ENCODE measurements at places on chromosomes 6 and 20.
A peak's percentile ranks its signal among the peaks of the same experiment; 100 is the strongest.

GRCh38 chr6:157909282-157909664 is 72.4 kb upstream of the SYNJ2 start:
- no peak for DNase-seq

GRCh38 chr6:7264041-7264440 is 49.0 kb downstream of the SSR1 start:
- DNase-seq = no peak

GRCh38 chr6:15242937-15243614 is 2.8 kb upstream of the JARID2 start:
- DNase-seq = no peak

- no peak for DNase-seq
Observed at GRCh38 chr20:58194175-58194791, 34.2 kb downstream of the ANKRD60 start.

DNA sequence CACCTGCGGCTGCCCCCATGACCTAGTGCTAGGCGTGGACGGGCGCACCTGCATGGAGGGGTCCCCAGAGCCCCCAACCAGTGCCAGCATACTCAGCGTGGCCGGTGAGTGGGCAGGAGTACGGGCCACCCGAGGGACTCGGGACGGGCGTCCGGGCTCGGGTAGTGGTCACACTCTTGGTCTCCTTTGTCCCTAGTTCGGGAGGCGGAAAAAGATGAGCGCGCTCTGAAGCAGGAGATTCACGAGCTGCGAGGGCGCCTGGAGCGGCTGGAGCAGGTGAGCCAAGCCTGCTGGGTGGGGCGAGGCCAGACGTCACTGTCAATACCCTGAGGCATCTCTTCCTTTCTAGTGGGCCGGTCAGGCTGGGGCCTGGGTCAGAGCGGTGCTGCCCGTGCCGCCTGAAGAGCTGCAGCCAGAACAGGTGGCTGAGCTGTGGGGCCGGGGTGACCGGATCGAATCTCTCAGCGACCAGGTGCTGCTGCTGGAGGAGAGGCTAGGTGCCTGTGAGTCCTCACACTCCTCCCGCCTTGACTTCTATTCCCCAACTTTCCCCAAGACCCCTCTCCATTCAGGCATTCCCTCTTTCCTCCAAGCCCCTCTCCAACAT is 2.9 kb downstream of the EGFL8 start:
- DNase-seq = no peak

- DNase-seq = no peak
Observed at GRCh38 chr6:146090474-146090873, 61.6 kb downstream of the GRM1 start.

DNA sequence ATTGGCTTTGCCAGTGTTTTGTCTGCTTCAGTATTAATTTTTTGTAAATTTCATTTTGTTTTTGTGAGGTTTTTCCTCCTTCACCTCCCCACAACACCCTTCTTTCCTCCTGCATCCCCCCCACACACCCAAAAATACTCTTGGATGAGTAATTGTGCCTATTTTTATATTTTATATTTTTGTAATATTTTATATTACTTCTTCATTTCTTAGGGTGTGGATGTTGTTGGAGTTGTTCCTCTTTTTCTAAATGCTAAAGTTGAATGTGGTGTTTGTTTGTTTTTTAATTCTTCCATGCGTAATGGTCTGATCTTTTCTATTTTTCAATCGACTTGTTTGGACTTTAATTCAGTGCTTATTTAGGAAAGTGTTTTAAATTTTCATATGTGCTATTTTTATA is 420.5 kb upstream of the SOX4 start:
- no peak for DNase-seq

- DNase-seq = no peak
Observed at GRCh38 chr6:71468841-71469700, 180.5 kb downstream of the OGFRL1 start.

GRCh38 chr6:87049779-87050178 is 45.1 kb downstream of the CGA start:
- DNase-seq = no peak

DNA sequence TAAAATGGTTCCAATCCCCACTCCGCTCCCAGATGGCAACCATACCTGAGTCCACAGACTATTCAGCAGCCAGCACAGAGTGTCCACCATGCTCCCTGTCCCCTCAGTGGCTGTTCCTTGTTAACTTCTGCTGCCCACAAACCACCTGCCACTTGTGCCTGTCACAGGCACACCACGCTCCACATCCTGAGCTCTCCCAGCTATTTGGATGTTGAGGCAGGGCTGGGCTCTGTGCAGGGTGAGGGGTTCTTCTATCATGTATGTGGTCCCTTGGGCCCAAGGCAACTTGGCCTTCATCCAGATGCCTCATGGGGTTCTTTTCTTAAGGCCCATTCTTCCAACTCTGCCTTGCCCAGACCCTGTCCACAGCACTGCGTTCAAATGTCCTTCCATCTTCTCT is 34.0 kb upstream of the NXT1 start:
- DNase-seq = no peak

- no peak for DNase-seq
Observed at GRCh38 chr20:51299413-51299812, 243.1 kb downstream of the NFATC2 start.

- DNase-seq = no peak
Observed at GRCh38 chr6:33755070-33755869, 8.6 kb upstream of the IP6K3 start.

DNA sequence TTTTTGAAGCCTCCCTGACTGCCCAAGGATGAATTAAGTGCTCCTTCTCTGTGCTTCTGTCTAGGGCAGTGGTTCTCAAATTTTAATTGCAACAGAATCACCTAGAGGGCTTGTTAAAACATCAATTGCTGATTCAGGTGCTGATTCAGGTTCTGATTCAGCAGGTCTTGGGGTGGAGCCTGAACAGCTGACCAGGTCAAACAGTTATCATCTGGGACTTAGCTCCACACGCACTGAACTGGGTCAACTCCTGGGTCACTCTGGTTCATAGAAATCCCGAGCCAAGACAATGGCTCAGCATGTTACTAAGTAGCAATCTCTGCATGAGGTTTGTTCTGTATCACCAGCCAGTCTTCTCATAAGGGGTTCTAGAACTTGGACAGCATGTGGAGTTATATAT is 192.3 kb downstream of the GJA1 start:
- no peak for DNase-seq

DNA sequence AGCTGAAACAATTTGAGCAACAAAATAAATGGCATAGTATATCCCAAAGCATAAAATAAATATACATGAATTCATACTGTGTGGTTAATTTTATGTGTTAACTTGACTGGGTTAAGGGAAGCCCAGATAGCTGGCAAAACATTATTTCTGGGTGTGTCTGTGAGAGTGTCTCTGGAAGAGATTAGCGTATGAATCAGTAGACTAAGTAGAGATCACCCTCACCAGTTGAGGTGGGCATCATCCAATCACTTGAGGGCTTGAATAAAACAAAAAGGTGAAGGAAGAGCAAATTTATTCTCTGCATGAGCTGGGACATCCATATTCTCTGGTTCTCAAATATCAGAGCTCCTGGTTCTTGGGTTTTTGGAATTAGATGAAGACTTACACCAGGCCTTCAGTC is 17.9 kb downstream of the SLC22A16 start:
- no peak for DNase-seq

GRCh38 chr6:147207351-147207750 is 3.1 kb downstream of the STXBP5 start:
- DNase-seq = no peak

DNA sequence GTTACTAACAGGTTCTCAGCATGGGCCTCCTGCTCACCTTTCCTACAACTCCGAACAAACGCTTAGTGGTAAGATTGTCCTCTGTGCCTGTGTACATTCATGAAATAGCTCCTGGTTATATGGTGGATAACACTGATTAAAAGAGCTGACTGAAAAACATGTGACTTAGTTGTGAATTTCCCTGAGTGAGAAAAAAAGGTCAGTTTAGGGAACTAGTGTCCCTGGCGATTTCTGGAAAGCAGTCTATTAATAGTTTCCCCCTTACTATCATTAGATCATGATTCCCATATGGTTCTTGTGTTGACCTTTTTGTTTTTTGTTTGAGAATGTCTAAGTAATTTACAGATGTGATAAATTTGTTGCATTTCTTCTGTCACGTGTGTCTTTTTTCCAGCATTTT is 15.6 kb downstream of the SNRPC start:
- no peak for DNase-seq

DNA sequence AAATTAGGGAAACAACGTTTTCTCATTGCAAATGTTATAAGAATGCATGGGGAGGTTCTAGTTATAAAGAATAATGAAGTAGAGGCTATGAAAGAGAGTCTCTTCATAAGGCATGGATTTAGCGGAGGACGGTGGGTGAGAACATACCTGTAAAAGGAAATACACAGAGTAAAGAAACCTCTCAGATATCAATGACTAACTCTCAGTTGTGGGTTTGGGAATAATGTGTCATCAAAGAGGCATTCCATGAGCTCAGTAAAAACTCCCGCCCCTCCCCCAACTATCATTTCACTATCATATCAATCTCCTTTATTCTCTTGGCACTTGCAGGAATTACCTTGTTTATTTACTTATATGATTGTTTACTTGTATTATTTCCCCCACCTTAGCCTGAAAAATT is 695.4 kb downstream of the PTPRT start:
- DNase-seq = no peak

DNA sequence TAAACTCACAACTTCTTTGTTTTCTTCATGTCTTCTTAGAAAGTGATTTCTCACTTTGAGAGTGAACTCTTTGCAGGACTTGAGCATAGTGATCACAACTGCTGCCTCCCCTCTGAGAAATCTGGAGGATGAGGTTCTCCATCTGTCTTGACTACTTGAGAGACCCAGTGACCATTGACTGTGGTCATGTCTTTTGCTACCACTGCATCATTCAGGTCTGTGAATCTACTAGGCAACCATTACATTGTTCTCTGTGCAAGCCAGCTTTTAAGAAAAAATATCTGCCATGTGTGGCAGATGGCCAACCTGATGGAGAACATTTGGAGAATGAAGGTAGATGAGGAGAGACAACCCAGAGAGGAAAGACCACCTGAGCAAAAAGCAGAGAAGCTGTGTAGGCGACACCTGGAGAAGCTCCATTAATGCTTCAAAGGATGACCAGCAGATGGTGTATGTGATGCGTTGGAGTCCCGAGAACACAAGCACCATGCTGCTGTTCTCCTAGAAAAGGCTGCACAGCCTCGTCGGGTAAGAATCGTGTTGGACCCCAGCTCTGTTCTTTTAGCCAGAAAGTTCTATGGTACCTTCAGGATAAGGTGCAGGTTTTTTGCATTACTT is 25.1 kb upstream of the TRIM26 start:
- DNase-seq = no peak

DNA sequence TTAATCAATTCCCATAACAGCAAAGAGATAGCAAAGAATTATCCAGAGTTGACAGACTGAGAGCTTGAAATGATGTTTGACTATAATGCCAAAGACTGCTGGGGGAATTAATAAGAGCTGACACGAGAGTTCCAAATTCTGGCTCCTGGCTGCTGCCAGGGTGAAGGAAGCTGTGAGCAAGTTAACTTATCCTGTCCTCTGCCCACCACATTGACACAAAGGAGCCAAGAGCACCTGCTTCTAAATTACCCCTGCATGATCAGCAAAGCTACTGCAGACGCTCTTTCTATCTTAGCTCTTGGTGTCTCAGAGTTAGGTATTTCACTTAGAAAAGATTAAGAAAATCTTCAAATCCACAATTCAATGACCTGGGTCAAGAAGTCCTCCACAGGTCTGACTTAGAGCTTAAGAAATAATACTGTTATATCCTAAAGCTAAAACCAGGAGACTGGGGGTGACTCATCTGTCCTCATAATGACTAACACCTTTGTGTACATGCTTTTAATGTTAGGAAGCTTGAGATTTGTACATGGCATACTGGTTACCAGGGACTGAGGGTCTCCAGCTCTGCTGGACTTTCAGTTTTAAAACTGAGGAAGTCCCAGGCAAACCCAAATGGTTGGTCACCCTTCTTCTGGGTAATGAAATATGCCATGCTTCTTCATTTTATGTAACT is 13.2 kb upstream of the FRK start:
- DNase-seq = no peak

GRCh38 chr6:82681119-82681714 is 317.6 kb downstream of the TPBG start:
- DNase-seq = no peak

DNA sequence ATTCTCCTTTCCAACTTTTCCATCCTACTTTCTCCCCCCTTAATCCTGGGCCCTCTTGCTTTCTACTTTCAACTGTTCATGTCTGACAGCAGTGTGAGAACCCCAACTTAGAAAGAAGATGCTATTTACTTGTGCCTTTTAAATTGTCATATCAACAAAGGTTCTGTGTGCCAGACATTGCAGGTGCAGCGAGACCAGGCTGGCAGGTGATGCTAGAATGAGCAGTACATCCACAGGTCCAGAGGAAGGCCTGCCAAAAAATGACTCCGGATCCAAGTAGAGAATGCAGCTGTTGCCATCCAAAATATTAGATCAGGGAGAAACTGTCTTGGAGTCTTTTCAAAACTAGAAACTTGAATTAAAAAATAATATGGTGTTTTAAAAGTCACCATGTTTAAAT is 510.5 kb downstream of the LMBRD1 start:
- DNase-seq = no peak

DNA sequence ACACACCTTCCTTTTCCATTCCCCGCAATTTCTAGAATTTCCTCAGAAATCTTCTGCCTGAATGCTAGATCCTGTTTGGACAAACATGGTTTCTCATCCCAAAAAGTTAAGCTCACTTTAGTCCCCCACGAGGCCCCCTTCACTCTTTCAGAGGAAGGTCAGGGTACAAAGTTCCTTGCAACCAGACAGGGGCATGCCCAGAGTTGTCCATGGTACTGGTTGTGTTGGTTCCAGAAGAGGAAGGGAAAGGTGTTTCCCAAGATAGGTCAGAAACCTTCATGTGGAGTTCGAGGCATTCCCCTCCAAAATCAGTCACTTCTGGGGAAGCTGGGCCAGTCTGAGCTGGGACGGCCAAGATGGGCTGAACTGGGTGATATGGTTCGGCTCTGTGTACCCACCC is 167.6 kb upstream of the MAFB start:
- DNase-seq = no peak

- DNase-seq = peak; percentile 14
Observed at GRCh38 chr6:142331075-142331551, 29.3 kb downstream of the ADGRG6 start.

GRCh38 chr20:40744072-40744817 is 55.2 kb upstream of the MAFB start:
- no peak for DNase-seq

DNA sequence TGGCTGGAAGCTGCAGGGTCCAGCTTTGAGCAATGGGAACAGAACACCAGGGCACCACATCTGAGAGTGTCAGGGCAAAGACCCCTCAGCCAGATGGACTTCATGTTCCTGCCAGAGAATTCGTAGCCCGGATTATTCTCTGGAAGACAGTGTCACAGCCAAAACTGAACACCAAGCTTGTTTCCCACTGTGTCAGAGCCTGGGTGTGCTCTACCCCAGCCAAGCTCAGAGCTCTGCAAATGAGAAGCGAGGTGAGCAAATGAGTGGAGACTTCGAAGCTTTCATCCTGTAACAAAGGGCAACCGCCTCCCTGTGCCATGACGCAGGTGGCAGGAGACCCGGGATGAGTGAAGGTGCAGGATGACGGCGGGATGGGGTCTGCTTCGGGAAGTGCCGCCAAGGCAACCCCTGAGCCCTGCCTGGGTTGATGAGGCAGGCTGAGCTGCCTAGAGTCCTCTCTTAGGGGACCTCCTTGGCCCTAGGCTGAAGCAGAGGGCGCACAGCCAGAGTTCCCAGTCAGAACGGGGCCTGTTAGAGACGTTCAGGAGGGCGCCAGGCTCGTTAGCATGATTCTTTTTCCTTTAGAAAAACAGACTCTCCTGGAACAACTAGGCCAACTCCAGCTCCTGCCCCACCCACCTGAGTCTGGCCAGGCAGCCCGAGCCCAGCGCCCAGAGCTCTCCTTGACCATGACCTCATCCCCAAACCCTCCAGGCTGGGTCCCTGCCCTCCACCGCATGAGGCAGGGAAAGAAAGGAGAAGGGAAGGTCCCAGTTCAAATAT is 187.7 kb downstream of the SOD2 start:
- no peak for DNase-seq
